ENCODE measurements at places on chromosomes 12 and 14.

DNA sequence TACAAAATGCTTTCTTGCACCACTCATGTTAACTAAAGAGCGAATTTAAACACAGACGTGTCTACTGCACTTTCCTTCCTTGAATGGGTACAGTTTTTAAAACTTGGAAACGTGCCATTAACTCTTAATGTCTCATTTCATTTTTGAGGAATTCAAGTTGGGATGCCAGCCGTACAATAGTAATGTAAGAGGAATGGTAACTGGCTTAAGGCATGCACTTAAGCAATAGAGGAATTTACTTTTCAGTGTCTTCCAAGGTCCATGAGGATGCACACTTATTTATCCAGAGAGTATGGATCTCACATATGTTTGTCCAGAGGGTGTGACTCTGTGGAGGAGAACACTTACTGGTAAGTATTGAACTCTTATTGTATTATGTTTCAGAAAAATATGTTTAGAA, 52.9 kb downstream of the PPP4R4 start:
- DNase-seq, result no peak

DNA sequence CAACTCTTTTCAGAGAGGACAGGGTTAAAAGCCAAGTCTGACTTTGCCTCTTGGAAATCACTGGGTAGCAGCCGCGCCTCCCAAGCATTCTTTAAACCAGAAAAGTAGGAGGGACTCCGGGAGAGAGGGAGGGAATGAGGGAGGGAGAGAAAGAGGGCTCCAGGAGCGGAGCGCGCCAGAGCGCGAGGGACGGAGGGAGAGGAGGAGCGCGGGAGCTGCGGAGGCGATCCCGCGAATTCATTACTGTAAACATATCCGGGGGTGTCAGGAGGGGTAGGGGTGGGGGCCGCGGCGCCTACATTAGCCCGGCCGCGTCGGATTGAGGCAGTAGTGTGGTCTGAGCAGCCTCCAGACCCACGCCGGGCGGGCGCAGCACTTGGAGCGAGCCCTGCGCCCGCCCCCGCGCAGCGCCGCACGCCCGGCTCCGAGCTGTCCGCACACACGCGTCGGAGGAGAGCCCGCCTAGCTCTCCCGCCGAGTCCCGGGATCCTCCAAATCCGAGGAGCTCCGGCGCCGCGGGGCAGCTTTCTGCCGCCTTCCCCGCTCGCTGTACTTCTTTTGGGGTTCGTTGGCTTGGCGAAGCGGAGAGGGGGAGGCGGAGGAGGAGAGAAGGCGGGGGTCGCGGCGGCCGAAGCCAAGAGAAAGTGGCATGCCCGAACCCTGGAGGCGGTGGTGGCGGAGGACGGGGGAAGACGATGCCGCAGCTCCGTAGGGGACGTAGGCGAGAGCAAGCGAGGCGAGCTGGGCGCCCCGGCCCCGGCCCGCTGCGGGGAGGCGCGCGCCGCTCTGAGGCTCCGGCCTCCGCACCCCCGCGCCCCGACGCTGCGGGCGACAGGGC, 3.3 kb downstream of the FLRT2 start:
- no peak for DNase-seq

DNA sequence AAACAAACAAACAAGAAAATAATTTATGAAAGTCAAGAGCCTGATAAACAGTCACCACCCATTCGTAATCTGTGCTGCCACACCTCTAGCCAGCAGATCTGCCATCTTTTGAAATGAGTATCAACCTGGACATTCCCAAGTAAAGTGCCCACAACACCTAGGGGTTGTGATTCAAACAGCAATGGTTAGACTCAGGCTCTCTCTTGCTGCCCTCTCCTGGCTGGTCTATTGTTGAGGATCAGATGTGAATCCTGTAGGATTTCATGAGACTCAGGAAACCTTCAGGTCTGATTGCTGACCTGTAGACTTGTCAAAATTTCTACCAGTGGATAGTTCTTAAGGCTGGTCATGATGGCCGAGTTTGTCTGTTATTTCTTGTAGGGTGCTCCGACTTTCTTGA, 26.8 kb downstream of the DGLUCY start:
- DNase-seq, result no peak

GRCh38 chr14:85342858-85343607, 186.9 kb upstream of the FLRT2 start:
- DNase-seq, result no peak

DNA sequence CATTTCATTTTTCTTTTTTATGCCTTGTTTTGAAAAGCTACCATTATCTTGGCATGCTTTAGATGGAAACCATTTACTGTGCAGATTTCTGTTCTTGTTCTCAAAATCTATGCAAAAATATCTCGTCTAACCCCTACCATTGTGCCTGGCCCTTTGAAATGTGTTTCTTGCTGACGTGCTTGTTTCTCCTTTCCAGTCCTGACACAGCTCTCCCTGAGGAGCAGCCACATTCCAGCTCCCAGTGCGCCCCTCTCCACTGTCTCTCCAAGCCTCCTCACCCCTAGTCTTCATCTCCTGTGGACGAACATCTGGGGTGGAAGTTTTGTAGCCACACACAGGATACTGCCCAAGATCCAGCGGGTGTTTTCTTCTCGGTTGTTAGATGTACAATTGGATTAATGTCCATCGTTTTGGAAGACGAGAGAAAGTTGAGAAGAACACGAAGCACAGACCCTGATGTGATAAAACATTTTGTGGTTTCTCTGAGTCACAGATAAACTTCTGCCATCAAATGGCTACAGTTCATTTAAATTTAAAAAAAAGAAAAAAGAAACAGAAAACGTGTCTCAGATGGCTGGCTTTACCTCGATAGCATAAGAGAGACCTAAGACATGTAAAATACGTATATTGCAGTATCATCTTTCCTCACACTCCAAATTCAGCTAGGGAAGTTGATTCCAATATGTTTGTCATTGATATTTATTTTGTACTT, 21.9 kb upstream of the FGD4 start:
- no peak for DNase-seq

DNA sequence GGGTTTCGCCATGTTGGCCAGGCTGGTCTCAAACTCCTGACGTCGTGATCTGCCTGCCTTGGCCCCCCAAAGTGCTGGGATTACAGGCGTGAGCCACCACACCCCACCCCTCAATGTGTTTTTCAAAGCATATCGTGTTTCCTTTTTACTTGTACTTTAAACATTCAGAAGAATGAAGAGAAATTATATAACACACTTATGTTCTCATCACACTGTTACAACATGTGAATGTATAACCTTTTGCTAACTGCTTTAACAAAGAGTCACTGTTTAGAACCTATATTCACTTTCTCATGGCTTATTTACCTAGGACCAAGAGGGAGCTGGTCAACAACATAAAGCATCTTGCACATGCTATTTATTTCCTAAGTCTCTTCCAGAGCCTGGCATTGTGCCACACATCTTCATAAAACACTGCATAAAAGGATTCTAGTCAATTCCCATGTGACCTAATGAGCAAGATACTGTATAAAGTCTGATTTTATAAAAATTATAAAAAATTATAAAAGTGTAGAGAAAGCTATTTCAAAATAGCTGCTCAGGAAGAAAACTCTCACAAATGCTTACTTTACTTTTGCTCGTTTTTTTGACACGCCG, 16.0 kb upstream of the ACTR6 start:
- DNase-seq, result no peak

DNA sequence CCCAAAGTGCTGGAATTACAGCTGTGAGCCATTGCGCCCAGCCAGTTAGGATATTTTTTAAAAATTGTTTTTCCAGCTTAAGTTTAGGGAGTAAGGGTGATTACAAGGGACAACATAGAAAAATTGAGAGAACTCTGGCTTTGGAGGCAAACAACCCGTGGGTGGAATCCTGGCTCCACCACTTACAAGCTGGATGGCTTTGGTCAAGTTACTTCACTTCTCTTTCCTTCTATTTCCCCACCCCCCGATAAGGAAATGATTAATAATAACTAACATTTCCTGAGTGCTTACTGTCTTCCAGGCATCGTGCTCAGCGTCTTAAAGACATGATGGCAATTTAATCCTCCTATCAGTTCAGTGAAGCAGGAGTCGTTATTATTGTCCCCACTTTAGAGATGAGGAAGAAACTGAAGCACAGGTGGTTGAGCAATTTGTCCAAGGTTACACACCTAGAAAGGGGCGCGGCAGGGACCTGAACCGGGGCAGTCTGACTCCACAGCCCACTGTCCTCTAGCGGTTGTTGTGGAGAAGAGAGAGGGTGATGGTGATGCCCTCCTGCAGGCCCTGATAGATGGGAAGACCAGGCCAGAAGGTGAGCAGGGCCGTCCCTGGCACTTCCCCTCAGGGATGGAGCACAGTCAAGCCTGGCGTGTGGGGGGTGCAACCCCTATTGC, 16.7 kb upstream of the FAIM2 start:
- DNase-seq, result no peak
